ENCODE measurements at places on chromosomes 4 and X.

GRCh38 chr4:108171339-108172230 is 2.9 kb upstream of the LEF1 start:
- peak; percentile 89 for DNase-seq

DNA sequence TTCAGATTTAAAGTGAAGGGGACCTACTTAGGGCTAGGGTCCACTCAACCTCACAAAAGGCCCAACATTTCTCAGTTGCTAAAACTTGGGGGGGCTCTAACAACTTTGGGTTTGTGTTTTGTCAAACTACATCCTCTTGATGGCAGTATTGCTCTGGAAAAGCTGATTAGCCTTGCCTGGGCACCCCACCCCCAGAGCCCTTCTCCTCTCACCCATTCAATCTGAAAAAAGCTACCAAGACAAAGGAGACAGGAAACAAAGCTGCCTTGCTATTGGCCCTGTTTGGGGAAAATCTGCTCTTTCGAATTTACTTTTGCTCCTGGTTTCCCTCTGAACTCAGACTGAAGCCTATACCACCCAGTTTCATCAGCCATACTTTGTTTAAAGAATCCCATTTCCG is 195.2 kb upstream of the STK26 start:
- peak; percentile 2 for DNase-seq

GRCh38 chrX:19609541-19609940 is 94.2 kb upstream of the MAP3K15 start:
- DNase-seq = no peak

DNA sequence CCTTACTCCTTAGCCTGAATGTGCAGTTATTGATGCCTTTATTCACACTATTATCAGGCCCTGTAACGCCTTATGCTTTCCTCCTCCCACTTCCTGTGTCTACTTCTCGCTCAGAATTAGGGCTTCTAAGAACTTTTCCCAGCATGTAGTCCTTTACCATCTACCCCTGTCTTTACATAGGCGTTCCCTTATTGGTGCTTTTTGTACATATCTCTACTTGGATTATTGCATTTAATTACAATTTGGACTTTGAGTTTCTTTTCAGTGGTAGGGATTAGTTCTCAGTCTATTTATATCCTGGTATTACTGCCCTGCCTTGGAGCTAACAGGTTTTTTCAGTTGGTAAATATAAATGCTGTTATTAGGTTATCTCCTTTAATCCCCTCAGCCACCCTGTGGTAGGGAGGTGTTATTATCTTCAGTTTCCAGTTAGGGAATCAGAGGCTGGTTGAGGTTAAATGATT is 84.0 kb downstream of the RBPJ start:
- no peak for DNase-seq

DNA sequence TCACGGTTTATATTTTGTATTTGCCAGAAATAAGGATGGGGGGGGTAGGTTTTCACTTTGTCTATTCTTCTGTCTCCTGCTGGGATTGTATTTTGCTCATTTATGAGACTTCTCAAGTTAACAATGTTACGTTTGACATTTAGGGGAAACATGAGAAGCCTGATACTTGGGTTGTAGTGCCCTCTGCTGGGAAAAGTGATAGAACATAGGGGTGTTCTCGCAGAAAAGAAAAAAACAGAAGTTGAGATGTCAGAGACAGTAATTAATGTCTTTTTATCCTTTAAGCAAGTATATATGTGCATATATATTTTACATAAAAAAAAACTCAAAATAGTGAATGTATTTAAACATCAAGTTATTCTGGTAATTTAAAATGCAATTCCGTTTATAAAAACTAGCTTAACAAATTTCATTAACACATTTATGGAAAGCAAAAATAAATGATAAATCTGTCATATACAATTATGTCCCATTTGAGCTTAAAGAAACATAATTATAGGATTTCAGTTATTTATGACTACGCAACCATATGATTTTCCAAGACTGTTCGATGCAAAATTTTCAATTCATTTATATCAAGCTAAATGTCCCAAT is 46.0 kb upstream of the TMPRSS11F start:
- peak; percentile 52 for DNase-seq

GRCh38 chrX:10574663-10575062 is 45.7 kb downstream of the MID1 start:
- DNase-seq = no peak

DNA sequence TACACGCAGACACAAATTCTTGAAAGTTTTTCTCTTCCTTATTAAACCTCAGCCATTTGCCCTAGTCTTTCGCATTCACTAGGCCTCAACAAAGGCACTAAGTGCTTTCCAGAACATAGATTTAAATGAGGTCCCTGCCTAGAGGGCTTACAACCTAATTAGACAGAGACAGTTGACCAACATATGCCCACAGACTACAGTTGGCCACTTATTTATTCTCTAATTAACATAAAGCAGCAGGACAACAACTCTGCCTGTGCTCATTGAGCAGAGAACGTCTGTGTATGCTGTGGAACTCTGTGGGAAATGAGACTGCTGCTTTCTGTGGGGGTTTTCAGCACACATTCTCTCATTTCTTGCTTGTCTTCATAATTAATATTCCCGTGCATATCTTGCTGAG is 303.0 kb upstream of the TACR3 start:
- DNase-seq = peak; percentile 92

DNA sequence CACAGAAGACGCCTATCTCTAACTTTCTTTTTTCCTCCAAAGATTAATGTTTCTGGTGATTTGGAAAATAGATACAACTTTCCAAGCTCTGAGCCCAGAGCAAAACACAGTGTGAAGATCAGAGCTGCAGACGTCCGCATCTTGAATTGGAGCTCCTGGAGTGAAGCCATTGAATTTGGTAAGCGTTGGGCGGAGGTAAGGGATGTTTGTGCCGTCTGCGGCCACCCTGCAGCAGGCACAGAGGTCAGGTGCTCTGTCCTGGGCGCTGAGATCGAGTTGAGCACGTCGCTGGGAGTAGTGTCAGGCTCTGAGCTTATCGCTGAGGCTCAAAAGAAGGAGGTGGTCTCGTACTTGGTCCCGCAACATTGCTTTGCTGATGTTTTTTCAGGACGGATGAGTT is 31.8 kb downstream of the CSF2RA start:
- DNase-seq = no peak

DNA sequence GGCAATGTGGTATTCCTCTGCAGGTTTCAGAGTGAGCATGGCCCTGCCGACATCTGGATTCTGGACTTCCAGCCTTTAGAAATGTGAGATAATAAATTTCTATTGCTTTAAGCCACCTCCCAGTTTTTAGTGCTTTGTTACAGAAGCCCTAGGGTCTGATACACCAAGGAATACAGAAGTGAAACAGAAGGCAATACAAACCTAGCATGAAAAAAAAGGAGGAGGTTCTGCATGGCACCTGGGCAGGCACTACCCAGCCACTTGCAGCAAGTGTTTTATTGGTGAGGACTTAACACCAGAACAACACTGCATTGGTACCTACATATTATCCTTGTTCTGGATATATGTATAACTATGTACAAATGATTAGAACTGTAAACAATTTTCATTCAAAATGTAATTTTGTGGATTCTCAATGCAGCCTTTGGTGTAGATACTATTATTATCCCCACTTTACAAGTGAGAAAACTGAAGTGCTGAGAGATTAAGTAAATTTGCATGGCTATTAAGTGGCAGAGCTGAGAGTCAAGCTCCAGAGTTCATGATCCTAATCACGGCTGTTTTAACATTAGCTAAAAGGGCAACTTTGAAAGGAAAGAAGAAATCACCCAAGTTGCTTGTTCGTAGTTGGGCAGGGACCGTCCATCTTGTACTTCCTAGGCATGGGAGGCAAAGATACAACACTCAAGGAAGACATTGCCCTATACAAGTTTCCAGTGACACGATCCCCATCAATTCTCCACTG is 71.8 kb downstream of the IL21 start:
- no peak for DNase-seq

- peak; percentile 71 for DNase-seq
Observed at GRCh38 chr4:135838889-135839288, 1637.3 kb upstream of the PABPC4L start.

DNA sequence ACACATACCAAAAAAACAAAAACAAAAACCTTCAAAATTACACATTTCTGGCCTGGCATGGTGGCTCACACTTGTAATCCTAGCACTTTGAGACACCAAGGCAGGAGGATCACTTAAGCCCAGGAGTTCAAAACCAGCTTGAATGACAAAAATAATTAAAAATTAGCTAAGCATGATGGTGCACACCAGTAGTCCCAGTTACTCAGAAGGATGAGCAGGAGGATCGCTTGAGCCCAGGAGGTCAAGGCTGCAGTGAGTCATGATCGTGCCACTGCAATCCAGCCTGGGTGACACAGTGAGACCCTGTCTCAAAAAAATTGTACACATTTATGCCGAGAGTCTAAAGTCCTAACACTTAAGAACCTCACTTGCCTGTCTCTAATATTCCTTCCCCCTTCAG is 18.3 kb downstream of the SLC39A8 start:
- no peak for DNase-seq

Measured in NCI-H69 (cell line).